ENCODE measurements at places on chromosomes 6 and 20.

GRCh38 chr20:20017844-20018185, 653 bp downstream of the NAA20 start:
- DNase-seq, result peak; percentile 28

DNA sequence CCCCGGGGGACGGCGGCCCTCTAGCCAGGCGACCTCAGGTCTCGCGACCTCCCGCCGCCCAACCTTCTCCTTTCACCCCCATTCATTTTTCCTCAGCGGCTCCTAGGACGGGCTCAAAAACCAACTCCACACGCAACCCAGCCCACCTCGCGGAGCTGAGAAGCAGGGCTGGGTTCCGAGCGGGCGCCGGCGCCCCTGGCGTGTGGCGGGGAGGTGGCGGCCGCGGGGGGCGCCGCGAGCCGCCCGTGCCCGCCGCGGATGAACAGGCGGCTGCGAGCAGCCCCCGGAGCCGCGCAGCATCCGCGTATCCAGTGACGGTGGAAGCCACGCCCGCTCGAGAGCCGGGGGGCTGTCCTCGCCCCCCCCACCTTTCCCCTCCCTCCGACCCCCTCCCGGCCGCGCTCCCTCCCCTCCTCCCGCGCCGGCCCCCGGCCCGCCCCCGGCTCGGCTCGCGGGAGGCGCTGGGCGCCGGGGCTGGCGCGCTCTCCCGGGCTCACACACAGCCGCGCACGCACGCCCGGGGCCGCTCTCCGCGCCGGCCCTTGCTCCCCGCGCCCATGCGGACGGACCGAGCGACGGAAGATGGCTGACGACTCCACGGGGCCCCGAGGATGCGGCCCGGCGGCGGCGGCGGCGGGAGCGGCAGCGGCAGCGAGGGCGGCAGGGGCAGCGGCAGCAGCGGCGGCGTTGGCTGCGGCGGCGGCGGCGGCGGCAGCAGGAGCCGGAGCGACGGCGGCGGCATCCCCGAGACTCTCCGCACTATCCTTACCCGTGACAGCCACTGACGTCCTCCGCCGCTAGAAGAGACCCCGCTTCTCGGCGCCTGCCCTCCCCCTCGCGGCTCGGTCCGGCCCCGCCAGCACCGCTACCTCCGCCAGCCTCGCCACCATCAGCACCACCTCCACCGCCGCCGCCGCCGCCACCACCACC, at the start of gene SOBP:
SOBP (plus strand) TSS at position 482 of the 930 bp plus-strand sequence. CDS start 500 bp downstream, outside the sequence.
- peak; percentile 78 for DNase-seq

DNA sequence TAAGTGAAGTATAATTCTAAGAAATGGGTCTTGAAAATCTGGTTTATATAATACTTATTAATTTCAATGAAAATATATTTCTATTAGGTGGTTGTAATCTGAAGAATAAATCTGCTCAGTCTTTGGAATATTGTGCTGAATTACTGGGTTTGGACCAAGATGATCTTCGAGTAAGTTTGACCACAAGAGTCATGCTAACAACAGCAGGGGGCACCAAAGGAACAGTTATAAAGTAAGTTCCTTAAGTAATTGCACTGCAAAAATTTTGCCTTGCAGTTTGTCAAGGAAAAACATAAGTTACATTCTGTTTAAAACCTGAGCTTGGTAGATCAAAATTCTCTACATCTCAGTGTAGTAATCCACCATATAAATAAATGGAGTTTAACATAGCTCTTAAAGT, 106.0 kb downstream of the MYO6 start:
- DNase-seq, result peak; percentile 79

DNA sequence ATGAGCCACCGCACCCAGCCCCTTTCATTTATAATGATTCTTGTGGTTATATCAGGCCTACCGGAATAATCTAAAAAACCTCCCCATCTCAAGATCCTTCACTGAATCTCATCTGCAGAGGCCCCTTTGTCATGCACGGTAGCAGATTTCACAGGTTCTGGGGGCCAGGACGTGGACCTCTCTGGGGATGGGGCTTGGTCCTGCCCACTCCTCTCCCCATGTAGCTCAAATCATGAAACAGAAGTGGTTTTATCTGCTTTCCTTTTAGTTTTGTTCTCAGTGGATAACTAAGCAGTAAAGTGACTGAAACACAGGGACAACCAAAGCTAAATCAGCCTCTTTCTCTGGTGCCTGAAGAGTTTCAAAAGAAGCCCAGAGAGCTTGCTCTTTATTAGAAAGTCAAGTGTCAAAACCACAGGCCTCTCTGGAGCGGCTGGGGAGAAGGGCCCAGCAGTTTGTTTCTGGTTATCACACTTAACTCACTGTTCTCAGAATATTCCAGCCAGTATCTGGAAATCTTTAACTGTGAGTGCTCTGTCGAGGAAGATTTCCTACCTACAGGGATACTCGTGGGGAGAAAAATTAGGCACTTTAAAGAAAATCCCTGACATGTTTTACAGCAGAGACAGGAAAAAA, 60.6 kb upstream of the FAM184A start:
- no peak for DNase-seq

- DNase-seq, result peak; percentile 83
These were observed 73.1 kb downstream of the NCOA3 start for GRCh38 chr20:47574616-47575364.

DNA sequence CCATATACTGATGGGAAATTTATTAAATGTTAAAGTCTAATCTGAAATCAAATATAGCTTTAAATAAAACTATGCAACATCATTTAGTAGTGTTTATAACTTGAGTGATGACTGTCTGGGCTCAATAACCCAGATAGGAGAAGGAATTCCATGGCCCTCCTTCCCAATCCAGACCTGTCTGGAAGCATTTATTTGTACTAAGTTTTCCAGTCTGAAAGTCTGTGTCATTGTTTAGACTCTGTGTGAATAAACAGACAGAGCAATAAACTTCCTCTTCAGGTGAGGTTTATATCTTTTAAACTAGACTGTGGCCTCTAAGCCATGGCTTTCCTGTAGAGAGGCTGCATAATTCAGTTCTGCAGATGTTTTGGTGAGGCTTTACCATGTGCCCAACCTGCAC, 176.4 kb downstream of the SOX4 start:
- DNase-seq, result no peak
